CD4-positive, alpha-beta T cell treated with Interleukin-12 subunit alpha and Interleukin-12 subunit beta, for 1 hour (primary cell): ENCODE measurements at places on chromosomes 12 and 14.

DNA sequence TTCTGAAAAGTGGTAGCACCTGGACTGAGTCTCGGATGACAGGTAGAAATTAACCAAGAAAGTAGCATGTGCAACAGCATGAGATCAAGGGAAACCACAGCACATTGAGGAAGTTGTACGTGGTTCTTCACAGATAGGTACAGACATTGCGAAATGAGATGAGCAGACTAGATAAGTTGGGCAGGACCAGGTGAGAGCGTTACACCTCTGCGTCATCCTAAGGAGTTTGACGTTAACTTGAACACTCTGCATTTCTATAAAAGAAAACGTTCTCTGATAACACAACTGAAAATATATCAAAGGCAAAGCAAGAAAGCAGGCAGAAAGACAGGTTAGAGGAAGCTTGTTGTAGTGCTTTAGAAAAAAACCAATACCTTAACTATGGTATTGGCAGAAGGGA is 98.5 kb upstream of the RASSF8 start:
- peak; percentile 1 for DNase-seq

GRCh38 chr14:42057111-42057510 is 450.4 kb downstream of the LRFN5 start:
- no peak for DNase-seq

DNA sequence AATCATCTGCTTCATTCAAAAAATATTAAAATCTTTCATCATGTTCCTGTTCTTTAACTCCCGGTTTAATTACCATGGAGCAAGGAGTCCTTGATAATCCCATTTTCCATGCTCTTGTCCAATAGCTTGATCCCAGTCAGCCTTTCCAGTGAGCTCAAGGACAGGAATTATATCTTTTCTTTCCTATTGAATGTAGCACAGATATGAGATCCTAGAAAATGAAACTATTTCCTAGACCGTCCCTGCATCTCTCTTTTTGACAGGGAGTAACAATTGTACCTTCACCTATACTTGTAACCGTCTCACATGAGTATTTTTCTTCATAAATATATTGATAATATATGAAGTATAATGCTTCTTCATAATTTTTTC is 35.6 kb downstream of the PIK3C2G start:
- DNase-seq, result no peak

GRCh38 chr14:75445236-75445635 is 17.4 kb downstream of the JDP2 start:
- no peak for DNase-seq

GRCh38 chr12:49687941-49688340 is 19.3 kb downstream of the FMNL3 start:
- DNase-seq, result no peak

- no peak for DNase-seq
Measured at GRCh38 chr12:119341020-119341419, 6.5 kb downstream of the CCDC60 start.

GRCh38 chr12:109575683-109576082 is 2.1 kb downstream of the MVK start:
- no peak for DNase-seq

GRCh38 chr14:92719421-92719820 is 29.0 kb downstream of the LGMN start:
- DNase-seq, result no peak

- DNase-seq, result no peak
Measured at GRCh38 chr12:28390761-28391385, 200.6 kb downstream of the CCDC91 start.

DNA sequence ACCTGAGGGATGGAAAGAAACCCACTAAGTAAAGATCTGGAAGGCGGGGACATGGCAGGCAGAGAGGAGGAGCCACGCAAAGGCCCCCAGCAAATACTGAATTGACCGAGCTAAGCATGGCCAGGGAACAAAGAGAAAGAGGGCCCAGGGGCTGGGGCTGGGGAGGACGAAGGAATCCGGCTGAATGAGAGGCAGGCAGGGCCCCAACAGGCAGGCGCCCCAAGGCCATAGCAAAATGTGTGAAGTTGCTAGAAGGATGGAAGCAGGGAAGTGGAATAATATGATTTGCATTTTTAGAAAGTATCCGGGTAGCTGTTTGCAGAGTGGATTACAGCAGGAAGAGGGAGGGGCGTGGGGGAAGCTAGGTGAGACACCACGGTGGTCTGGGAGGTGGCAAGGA is 49.1 kb downstream of the RFLNA start:
- DNase-seq, result no peak

- no peak for DNase-seq
Measured at GRCh38 chr12:98379106-98379505, 136.3 kb upstream of the TMPO start.

GRCh38 chr12:2168808-2169207 is 116.0 kb downstream of the CACNA1C start:
- no peak for DNase-seq

DNA sequence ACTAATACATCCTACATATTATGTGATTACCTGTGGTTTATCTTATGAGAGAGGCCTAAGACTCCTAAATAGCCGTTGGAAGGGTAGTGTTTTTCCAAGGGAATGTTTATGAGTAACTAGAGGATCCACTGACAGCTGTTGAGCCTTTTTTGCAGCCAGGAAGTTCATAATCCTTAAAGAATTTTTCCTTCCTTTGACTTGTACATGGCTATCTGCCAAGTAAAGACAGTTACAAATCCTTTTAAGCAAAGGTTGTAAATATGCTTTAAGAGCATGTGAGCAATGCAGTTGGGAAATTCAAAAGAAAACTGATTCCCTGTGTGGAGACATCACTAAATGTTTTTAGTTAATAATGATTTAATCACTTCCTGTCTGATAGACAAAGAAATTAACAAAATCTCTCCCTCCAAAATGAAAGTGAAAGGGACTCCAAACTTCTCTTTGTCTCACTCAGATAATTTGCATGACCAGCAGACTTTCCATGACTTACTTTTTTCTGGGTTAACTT is 333.8 kb downstream of the PDZRN4 start:
- peak; percentile 21 for DNase-seq

- no peak for DNase-seq
Measured at GRCh38 chr12:100574187-100575074, 947 bp downstream of the GAS2L3 start.

- DNase-seq, result no peak
Measured at GRCh38 chr12:47082796-47083621, 3.2 kb upstream of the AMIGO2 start.

DNA sequence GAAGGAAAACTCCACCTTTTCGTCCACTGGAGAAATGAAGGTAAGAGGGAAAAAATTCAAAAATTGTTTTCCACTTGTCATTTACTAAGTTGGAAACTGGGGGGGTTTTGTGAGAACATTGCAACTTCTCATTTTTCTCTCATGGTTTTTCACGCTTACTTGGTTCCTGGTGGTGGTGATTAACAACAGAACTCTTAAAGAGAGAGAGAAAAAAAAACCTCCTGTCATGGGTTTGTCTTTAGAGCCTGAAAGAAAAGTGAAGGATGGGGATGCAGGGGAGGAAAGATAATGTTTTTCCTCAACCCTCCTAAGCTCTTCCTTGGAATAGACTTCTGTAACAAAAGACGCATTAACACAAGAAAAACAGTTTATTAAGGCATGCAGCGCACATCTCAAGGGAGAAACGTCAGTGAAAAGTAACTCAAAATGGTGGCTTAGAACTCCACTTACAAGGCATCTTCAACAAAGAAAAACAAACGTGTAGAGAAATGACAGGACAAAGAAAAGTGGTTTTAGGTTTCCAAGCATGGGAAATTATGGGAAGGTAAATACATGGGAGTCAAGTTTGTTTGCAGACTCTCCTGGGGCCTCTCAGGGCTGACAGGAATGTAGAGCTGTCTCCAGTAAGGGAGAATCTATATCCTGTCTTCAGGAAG is 81.9 kb upstream of the ATF7IP start:
- no peak for DNase-seq

- DNase-seq, result no peak
Measured at GRCh38 chr12:128076188-128076587, 190.8 kb upstream of the TMEM132C start.

- DNase-seq, result no peak
Measured at GRCh38 chr14:65470404-65470880, 57.9 kb downstream of the FUT8 start.

DNA sequence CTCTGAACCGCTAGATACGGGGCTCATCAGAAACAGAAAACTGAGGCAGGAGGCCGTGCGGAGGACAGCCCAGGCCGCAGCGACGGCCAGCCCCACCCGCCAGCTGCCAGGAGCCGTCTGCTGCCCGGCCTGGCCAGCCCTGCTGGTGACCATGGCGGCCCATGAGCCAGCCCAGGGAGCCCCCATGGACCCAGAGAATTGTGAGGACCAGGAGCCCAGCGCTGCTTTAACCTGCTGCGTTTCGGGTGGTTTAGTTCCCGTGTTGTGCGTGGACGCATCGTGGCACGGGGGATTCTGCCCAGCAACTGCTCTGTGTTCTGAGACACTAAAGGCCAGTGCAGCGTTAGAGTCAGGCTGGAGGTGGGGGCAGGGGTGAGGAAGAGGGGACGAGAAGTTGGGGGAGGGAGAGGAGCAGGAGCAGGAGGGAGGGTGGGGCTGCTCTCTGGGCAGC is 44.2 kb downstream of the NOC4L start:
- no peak for DNase-seq

DNA sequence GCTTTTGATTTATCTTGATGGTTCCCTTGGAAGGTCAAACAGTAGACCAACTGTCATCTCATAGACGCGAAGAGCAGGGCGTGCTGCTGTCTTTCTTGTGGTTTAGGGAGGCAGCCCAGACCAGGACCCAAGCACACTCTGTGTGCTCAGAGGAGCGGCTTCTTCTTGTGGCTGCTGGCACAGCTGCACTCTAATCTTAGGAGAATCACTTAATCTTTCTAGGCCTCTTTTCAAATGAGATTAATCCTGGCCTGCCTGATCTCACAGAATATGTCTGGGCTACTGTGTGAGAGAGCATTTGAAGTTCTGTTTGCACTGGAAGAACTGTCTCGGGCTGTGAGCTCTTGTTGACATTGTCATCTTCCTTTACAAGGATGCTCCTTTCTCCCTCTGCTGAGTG is 60.0 kb upstream of the TRAF3 start:
- DNase-seq, result no peak

DNA sequence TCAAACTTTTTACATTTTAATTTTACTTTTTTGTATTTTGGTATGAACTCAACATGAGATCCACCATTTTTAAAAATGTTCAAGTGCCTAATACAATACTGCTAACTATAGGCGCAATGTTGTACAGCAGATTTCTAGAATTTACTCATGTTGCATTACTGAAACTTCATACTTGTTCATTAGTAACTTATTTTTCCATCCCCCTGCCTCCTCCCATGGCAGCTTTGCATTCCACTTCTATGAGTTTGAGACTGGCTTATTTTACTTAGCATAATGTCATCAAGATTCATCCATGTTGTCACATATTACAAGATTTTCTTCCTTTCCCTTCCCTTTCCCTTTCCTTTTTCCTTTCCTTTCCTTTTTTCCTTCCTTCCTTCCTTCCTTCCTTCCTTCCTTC is 825.9 kb downstream of the SLC16A7 start:
- no peak for DNase-seq

DNA sequence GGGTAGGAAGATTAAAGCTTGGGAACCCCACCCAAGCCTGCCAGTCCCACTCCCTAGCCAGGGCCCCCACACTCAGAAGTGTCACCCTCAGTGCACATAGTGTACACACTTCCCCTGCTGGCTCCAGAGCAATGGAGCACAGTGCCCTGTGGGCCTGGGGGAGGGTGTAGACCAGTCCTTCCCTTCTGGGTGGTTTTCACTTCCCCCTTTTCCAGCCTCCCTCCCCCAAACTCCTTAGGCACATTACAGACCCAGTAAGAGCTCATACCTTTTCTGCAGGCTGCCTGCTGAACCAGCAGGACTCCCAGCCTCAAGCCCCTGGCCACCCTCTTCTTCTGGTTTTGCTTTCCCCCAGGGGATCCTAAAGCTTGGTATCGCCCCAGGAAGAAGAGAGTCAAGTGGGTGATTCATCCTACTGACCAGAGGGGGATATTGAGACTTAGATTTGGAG is at the start of gene ZNF385A:
Gene ZNF385A, minus strand, starts transcription at position 143 of the 451 bp plus-strand sequence. CDS start 219 bp downstream, outside the sequence.
- DNase-seq, result no peak

GRCh38 chr14:104509673-104510072 is 69.9 kb upstream of the C14orf180 start:
- no peak for DNase-seq

DNA sequence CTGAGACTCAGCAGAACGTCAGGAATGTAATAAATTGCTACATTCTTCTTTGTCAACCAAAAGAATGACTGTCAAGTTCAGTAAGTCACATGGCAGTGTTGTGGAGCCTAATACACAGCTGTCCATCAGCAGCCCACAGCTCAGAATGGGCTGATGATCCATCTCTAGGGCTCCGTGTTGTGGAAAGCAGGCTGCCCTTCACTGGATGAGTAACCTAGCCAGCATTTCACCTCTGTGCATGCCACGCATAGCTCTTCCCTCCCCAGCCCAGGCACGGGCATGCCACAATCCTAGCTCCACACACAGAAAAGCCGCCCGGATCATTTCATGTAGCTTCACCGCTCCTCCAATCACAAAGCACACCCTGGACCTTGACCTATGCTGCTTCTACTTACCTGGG is 878.0 kb upstream of the TMEM132C start:
- no peak for DNase-seq

DNA sequence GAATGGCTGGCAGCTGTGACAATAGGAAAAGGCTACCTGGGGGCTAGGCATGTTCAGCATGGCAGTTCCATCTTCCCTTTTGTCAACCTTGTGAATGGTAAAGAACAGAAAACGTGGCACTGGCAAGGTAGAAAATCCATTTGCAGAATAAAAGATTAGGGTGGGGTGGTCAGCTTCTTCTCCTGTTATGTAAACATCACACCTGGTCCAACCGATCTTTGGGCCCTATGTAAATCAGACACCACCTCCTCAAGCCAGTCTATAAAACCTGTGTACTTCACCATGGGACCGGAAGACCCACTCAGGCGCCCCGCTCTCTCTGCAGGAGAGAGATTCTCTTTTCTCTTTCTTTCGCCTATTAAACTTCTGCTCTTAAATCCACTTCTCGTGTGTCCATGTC is 19.6 kb upstream of the TMEM30B start:
- DNase-seq, result no peak

GRCh38 chr12:120546050-120546386 is 11.9 kb downstream of the RNF10 start:
- no peak for DNase-seq

DNA sequence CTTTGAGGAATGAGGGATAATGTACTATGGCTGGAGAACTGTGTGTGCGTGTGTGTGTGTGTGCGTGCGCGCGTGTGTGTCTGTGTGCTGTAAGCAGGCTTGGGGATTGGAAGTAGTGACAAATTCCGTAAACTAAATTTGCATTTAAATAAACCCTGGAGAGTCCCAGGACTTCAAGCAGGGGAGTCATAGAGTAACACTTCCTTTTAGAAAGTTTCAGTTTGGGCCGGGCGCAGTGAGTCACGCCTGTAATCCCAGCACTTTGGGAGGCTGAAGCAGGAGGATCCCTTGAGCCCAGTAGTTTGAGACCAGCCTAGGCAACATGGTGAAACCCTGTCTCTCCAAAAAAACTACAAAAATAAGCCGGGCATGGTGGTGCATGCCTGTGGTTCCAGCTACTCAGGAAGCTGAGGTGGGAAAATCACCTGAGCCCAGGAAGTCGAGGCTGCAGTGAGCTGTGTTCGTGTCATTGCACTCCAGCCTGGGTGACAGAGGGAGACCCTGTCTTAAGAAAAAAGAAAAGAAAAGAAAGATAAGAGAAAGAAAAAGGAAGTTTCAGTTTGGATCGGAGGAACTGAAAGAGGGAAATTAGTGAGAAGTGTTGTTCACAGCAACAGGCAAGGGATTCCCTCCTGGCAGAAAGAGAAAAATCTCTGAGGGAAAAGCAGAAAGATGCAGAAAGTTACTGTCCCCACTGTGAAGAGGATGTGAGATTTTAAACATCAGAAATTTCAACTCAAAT is 222.7 kb upstream of the SOX5 start:
- peak; percentile 2 for DNase-seq

GRCh38 chr12:12086973-12087692 is 16.4 kb downstream of the BCL2L14 start:
- DNase-seq, result no peak
